CD4-positive, alpha-beta T cell treated with Interleukin-2 at 100 ng/mL for 4 hours (primary cell): ENCODE measurements at places on chromosomes 2 and 18.

DNA sequence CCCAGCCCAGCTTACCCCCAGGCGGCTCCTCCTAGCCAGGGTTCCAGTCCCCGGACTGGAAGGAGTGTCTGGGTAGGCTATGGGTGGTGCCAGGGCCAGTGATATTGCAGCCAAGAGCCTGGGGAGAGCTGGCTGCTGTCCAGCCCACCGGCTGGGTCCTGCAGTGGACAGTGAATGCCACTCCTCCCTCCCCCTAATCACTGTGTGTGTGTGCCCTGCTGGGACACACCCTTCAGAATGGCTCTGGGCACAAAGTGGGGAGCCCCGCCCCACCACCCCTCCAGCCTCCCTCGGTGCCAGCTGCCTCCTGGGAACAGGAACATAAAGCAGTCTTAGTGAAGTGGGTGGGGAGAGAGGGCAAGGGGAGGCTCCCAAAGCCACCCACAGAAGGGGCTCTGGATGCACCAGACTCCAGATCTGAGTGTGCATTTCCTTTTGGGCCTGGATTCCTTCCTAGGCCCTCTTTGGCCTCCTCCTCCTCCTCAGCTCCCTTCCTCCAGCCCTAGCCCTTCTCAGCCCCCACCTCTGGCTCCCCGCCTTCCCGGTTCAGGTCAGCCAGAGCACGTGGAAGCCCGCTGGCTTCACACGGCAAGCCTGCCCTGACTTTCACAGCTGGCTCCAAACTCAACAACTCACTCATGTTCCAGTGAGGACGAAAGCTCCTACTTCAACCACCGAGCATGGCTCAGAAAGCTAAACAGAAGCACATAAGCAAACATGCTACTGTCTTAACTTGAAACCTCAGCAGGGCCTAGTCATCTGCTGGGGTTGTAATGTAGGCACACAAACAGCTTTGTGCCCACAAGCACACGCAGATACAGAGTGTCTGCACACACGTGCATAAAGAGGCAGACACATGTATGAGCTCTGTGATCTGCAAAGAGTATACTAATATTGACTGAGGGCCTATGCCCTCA, 209.2 kb upstream of the SMAD2 start:
- no peak for DNase-seq

DNA sequence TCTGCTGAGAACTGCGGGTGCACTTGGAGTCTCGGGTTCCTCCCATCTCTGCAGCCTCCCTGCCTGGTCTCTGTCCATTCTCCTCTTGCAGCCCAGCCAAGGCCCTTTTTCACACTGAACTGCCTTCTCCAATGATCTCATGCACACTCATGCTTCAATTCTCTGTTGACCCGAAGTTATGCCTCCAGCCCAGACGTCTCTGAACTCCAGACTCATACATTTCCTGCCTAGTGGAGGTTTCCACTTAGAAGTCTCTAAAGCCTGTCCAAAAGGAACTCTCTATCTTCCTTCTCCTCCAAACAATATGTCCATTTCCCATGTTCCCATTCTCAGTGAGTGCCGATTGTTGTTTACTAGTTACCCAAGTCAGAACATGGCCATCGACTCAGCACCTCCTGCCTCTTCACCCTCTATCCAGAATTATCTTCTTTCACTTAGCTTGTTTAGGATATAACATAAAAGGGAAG, 155.2 kb downstream of the IRS1 start:
- no peak for DNase-seq

GRCh38 chr18:41395695-41396094, 559.3 kb upstream of the PIK3C3 start:
- no peak for DNase-seq

GRCh38 chr2:67503066-67503795, 106.1 kb downstream of the ETAA1 start:
- DNase-seq, result no peak

DNA sequence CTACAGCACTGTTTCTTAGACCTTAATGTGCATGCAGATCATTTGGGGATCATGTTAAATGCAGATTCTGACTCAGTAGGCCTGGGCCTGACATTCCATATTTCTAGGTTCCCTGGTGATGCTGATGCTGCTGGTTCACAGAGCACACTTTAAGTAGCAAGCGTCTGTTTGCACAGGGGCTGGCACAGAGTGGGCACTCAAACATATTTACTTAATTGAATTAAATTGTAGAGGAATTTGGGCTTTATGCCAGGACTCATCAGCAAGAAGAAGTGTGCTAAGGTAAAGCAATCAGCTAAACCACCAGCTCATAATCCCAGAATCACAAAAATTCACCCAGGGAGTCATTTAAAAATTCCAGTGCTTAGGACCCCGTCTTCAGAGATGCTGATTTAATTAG, 25.1 kb upstream of the INPP4A start:
- DNase-seq, result no peak

DNA sequence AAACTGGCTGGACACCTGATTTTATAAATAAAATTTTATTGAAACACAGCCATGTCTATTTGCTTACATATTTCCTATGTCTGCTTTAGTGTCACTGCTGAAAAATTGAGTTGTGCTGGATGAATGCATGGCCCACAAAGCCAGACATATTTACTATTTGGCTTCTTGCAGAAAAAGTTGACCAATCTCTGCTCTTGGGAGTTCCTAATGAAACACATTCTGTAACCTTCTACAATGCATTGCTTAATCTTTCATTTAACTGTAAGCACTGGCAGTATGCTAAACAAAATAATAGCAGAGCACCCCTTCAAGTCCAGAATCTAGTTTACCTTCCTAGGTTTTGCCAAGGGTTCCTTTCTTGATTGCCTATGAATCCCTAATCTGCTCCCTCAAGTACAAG, 17.7 kb upstream of the SERPINB7 start:
- DNase-seq, result no peak

GRCh38 chr2:143698352-143698751, 569.1 kb downstream of the ARHGAP15 start:
- no peak for DNase-seq

- DNase-seq, result no peak
These were observed 261.1 kb upstream of the RASGRP3 start for GRCh38 chr2:33215299-33215698.

- DNase-seq, result no peak
These were observed 860.0 kb upstream of the ZEB2 start for GRCh38 chr2:145379934-145380333.

GRCh38 chr2:88545118-88545517, 82.1 kb downstream of the EIF2AK3 start:
- no peak for DNase-seq

DNA sequence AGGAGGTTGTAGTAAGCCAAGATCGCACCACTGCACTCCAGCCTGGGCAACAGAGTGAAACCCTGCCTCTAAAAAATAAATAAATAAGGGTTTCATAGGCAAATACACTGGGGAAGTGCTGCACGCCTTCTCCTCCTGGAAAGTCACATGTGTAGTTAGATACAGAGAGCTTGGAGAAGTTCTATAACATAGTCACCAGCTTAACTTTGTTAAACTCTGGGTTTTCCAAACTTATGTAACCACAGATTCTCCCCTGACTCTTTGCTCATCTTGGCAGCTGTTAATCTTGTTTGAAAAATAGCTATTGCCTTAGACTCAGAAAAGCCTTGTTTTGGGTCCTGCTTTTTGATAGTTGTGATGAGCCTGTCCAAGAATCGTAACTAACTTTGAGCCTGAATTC, 25.2 kb downstream of the KIAA2012 start:
- DNase-seq, result no peak

- DNase-seq, result no peak
These were observed 26.0 kb upstream of the ANXA4 start for GRCh38 chr2:69715964-69716363.

DNA sequence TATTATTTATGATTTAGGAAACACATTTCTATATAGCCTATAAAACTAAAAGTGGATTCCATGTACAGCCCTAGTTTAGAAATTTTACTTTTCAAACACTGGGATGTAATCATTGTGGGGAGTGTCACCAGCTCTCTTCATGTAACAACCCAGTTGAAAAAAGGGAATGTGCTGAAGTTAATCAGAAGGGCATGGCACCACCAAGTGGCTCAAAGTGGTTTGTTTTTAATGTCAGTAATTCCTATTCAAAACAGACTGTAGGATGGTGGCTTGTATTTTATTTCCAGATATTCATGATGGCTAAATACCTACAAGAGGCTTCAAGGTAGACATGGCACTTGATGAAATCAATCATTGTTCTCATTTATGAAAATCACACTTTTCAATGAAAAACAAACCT, 58.1 kb upstream of the TMEM182 start:
- DNase-seq, result no peak

DNA sequence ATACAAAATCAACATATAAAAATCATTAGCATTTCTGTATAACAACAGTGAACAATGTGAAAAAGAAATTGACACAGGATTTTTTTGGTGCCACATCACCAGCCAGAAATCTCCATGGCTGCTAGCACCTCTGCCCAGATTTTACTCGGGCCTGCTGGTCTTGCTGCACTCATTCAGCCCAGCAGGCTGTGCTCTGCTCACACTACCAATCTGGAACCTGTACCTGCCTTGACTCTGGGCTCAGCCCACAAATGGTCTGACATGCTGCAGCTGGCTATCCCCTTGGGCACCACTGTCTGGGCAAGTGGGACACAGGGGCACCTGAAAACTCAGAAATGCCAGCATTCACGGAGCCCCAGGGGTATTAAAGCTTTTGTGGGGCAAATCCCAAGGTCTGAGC, 392.5 kb upstream of the NRXN1 start:
- no peak for DNase-seq

GRCh38 chr2:189502714-189503113, 61.4 kb downstream of the WDR75 start:
- DNase-seq, result no peak

DNA sequence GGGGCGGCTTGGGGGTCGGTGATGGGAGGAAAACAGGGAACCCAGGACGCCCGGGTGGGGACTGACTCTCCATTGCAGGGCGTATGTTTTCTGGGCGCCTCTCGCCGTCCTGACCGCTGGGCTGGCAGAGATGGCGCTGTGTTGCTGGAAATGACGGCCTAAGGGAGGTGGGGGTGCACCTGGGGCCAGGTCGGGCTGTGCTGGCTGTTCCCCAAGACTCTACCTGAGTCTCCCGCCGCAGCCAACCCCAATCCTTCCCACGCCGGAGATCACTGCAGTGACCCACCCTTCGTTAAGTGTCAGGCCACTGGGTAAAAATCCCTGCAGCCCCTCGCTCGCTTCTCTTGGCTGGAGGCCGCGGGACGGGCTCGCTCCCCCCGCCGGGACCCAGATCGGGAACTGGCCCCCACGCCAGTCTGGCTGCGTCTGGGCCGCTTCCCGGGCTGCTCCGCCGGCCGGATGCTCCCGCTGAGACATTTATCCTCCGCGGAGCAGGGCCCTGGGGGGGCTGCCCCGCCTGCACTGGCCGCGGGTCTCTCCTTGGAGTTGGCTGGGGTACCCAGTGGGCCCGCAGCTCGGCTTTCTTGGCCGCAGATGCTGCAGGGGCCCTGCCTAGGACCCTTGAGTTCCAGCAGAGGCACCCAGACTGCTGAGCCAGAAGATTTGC, 7.8 kb upstream of the ARMC9 start:
- DNase-seq, result no peak

GRCh38 chr2:133526530-133527300, 41.5 kb downstream of the NCKAP5 start:
- no peak for DNase-seq

DNA sequence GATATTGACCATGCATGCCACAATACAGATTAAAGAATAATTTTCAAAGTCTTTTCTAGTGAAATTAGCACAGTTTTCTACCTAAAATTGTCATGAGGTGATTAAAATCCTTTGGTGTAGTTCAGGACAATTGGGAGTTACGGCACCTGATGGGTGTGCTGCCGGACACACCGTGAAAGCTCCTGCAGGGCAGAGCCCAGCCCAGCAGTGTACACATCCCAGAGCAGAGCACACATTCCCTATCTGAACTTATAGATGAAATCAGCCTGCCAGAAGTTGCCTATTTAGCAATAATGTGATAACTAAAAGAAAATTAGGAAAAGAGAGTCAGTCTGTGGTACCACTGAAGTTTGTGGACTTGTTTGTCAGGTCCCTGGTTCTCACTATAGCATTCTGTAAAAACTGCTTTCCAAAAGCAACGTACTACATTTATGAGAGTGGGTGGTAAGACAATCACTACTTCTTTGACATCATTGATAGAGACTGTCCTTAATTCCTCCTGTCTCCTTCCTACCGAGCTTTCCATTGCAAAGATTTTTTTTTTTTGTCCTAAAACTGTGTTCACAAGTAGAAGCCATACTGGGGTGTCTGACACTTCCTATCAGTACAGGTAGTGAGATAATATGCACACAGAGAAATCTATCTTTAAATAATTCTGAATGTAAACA, 3.4 kb downstream of the CYTIP start:
- DNase-seq, result peak; percentile 41

DNA sequence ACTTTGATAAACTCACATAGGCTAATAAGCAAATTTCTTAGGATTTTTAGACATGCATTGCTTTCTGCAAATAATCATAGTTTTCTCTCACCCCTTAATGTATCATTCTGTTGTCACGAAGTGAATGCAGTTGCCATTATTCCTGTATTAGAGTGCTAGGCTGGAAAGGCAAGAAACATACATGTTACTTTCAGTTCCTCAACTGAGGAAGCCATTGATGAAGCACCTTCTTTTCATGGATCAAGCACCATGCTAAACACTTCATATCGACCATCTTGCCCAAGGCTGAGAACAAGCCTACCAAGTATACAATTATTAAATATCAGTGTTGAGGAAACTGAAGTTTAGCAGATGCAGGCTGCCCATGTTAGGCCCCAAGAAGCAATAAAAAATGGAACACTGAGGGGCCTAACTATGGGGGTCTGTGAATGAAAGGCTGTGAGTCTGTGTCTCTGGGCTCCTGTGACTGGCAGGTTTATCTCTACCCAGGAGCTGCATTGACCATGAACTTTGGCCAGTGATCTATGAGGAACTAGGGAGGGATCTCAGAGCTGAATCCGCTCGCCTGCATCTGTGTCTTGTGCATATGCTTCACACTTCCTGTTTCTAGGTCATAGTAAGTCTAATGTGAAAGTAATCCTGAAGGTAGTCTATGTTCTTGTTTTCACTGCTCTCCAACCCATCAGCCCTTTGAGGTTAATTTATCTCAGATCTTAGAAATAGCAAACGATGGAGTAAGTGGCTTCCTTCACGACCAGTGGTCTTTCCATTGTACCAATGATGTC, 16.0 kb upstream of the TSPYL6 start:
- DNase-seq, result no peak

GRCh38 chr2:223465793-223466192, 136.4 kb downstream of the SCG2 start:
- DNase-seq, result no peak
